IPS-NIHi11 (cell line): ENCODE measurements at places on chromosomes 16 and 17.

- no peak for DNase-seq
Observed at GRCh38 chr16:68646953-68647659, 2.0 kb downstream of the CDH3 start.

GRCh38 chr17:82893779-82894178, 54.0 kb upstream of the ZNF750 start:
- no peak for DNase-seq

DNA sequence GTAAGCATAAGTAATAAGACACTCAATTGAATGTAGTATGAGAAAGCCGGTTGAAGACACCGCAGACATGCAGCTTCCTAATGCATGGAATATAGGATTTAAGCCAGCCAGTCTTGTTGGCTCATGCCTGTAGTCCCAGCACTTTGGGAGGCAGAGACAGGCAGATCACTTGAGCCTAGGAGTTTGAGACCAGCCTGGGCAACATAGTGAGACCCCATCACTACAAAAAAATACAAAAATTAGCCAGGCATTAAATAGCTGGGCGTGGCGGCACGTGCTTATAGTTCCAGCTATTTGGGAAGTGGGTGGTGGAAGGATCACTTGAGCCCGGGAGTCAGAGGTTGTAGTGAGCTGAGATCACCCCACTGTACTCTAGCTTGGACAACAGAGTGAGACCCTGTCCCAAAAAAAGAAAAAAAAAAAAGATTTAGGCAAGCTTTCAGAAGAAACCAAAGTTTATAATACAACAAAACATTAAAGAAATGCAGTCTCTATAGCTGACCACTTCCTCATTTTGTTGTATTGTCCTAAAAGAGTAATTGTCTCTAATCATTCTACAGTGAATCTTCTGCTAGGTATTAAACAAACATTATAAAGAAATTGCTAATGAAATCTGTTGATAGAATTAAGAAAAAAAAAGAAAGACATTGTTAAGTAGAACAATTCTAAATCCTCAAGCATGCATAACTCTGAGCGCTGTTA, 68.6 kb upstream of the KIFC3 start:
- DNase-seq, result no peak

- DNase-seq, result peak; percentile 70
Observed at GRCh38 chr16:57802341-57803133, at the start of gene KIFC3. Gene KIFC3, minus strand, starts transcription at chr16:57802491. Its CDS starts 4,248 bp downstream, at chr16:57798243.

GRCh38 chr16:48352648-48353390, 32.4 kb downstream of the SIAH1 start:
- no peak for DNase-seq

GRCh38 chr16:24900230-24900629, 54.5 kb downstream of the SLC5A11 start:
- peak; percentile 38 for DNase-seq
